ENCODE measurements at places on chromosomes 7 and 10.

GRCh38 chr10:12566161-12567115 is 217.1 kb downstream of the CAMK1D start:
- DNase-seq = no peak

DNA sequence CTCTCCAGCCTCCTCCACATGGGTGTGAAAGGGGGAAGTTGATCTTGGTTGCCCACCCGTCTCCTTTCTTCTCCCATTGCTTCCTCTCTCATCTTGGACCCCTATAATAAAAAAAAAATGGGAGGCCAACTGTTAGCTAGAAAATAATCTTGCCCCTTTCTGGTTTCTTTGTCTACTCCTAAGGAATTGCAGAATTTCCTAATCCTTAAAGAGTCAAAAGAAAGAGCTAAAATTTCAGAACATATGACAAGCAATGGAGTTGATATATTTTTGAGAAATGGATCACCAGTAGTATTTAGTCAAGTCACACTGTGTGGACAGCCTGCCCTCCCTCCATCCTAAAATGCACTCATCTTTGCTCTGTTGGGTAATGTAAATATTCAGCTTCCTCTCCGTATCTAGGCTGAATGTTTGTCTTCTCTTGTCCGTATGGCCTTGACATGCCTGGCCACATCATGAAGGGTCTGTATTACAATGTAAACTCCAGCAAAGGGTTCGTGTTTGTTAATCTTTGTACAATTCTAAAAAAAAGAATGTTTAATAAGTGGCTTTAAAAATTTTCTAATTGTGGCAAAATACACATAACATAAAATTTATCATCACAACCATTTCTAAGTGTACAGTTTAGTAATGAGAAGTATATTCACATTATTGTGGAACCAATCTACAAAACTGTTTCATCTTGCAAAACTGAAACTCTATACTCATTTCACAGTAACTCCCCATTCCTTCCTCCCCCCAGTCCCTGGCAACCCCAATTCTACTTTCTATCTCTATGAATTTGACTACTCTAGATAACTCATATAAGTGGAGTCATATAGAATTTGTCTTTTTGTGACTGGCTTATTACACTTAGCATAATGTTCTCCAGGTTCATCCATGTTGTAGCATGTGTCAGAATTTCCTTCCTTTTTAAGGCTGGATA is 71.5 kb downstream of the ZNF92 start:
- no peak for DNase-seq

DNA sequence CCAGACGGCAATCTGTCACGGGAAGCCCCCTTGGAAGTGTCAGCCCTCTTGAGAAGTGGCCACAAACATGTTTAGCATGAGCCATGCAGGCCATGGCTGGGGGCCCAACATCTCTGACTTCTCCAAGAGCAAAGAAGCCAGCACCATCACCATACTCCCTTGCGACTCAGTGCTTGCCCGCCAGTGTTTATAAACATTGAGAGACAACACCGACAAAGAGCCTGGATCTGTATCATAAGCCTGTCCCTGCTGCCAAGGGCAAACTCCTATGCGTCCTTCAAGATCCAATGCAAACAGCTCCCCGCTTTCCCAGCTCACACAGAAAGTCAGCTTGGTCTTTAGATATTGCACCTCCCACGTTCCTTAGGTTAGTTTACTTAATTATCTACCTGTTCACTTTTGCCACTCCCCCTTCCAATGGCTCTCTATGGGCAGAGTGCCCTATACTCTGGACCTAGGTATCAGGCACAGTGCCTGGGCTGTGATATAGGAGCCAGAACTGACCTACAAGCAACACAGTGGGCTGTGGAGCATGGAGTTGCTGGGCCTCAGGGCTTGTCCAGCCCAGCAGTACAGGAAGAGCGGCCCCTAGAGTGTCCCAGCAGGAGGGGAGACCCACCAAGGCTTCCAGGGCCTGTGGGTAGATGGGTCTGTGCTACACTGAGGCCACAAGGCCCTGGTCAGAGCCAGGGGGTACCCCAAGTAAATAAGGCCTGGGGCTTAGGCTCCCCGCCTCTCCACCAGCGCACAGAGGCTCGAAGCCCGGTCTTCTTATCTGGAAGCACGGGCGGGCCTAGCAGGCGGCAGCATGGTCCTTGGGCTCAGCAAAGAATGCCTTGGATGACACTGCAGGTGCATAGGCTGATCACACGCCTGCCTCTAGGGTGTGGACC is 37.7 kb downstream of the CAMK2B start:
- no peak for DNase-seq

DNA sequence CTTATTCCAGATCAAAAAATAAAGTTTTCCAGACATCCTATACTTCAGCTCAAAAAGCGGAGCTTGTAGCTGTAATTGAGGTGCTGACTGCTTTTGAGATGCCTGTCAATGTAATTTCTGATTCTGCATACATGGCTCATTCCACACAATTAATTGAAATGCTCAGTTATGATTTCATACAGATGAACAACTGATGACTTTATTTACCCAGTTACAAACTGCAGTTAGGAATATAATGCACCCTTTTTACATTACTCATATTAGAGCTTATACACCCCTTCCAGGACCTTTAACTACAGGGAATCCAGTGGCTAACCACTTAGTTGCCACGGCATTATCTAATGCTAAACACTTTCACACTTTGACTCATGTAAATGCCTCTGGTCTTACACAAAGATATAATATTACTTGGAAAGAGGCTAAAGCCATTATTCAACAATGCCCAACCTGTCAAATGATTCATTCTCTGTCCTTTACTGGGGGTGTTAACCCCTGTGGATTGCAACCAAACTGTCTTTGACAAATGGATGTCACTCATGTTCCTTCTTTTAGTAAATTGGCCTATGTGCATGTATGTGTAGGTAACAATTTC is 147.3 kb downstream of the ZNF33B start:
- DNase-seq = no peak

DNA sequence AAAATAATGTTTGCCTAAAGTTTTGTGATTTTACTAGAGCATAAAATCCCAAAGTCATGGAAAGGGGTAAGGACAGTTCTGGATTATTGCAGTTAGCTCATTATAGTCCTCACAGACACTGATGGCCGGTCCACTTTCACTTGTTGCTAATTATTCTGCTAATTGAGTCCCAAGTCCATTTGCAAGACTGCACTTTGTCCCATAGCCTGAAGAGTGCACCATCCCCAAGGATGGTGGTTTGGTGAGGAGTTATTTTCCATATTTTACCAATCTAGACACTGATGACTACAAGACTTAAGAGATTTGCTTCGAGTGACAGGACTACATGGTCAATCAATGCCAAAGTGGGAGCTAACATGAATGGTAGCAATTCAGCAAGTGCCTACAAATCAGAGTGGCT is 181.8 kb upstream of the CACNA2D1 start:
- no peak for DNase-seq

DNA sequence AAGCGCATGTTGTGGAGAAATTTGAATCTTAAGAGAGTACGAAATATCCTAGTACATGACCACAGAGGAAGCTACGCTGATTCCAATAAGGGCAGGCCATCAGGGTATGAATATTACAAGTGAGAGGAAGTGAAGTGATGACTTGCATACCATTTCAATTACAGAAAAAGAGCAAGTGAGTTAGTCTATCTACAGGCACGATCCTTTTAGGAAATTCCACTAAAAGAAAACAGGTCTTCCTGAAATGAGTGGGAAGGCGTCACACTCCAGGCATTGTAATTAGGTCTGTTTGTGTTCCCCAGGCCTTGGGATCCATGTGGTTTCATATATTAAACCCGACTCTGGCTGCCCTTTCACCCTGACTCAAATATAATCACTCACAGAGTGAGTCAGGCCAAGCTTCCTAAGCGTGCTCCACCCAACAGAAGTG is 152.5 kb downstream of the SEMA3A start:
- no peak for DNase-seq

All from activated effector memory CD4-positive, alpha-beta T cell treated with Interleukin-2 at 50 U/mL for 16 hours (primary cell).